ENCODE measurements at places on chromosomes 1 and 21. TPM values are rescaled to one million over a fixed set of nuclear protein-coding genes. Genes with fewer than 3 reads are reported as not detected.

- no peak for DNase-seq
These were observed 38.8 kb downstream of the ERI3 start for GRCh38 chr1:44316231-44316759.

GRCh38 chr1:110896090-110896489 lies 23.1 kb downstream of the CD53 start:
- DNase-seq: no peak

GRCh38 chr1:201656311-201657032 lies 117.5 kb downstream of the NAV1 start:
- no peak for DNase-seq

GRCh38 chr1:248811514-248812490 lies 13.9 kb downstream of the SH3BP5L start:
- no peak for DNase-seq

DNA sequence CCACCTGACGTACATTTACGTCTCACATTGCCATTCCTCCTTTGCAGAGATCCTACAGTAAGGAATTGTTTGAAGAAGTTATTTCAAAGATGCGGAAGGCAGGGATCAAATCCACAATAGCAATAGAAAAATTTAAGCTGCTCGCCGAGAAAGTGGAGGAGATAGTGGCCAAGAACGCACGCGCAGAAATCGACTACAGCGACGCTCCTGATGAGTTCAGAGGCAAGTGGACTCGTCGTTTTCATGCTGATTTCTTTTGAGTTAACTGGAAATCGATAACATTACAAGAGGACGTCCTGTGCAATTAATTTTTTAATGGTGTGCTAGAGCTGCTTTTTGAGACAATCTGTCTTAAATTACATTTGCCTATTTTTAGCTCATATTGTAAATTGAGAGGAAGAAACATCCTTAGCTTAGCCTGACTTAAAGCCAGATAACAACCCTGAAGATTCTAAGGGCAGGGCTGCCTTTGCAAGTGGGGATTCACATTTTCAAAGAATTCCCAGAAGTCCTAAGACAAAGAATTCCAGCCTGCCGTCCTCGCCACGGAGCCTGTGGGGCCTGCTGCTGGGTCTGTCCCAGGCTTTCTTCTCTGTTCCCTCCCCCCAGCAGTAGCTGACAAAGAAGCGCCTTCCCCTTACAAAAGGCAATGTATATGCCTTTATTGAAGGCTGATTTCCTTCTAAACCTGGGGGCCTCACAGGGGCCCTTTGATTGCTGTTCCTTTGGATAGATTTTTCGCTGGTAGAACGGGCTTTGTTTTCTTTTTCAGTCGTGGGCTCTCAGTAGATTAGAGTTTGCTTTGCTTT lies 31.6 kb upstream of the KIF1B start:
- DNase-seq: no peak

DNA sequence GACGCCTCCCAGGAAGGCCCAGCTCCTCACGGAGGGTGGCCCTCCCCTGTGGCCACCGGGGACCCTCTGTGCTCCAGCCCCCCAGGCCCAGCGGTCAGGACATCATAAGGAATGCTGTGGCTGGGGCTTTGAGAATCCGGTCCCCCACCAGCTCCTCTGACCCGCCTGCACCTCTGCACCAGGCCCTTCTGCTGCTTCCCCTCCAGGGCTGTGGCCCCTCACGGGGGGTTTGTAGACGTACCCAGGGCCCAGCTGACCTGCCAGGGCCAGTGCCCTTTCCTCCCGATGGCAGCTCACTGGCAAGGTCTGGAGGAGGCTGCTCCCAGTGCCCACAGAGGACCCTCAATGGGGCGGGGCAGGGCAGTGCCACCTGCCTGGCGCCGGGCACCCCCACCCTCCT lies 103.9 kb upstream of the TTC34 start:
- no peak for DNase-seq

DNA sequence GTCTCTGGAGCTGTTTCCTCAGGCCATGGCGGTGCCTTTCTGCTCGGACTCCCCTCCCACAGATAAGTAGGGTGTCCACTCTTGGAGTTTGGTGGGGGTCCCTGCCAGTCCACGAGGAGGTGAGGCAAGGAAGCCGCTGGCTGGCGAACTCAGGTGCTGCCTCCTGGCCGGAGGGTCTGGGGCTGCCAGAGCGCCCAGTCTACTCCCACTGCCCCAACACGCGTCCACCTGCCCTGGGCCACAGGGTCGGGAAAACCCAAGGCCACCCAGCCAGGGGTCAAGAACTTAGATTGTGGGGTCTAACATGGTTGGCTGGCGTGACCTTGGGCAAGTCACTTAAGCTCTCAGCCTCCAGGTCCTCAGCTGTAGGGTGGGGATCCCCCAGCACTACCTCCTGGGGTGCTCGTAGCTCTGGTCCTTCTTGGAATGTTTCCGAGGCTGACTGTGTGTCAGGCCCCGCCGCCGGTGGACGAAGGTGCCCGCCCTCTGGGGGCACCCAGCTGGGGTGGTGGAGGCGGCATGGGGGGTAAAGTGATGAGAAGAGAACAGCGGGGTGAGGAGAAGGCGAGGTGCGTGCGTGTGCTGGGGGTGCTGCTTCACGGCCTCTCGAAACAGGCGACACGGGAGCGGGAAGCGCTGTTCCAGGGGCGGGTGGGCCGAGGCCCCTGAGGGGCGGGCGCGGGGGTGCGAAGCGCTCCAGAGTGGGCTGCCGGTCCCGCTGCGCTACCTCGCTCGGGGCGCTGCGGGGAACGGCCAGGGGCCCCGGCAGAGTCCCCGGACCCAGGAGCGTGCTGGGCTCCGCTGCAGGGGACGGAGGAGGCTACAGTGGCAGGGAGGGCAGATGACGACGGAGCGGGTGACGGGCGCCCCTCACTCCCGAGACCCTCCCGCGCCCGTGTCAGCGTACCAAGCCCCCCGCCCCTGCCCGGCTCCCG lies 1.2 kb downstream of the SH2D5 start:
- DNase-seq: peak; percentile 42

DNA sequence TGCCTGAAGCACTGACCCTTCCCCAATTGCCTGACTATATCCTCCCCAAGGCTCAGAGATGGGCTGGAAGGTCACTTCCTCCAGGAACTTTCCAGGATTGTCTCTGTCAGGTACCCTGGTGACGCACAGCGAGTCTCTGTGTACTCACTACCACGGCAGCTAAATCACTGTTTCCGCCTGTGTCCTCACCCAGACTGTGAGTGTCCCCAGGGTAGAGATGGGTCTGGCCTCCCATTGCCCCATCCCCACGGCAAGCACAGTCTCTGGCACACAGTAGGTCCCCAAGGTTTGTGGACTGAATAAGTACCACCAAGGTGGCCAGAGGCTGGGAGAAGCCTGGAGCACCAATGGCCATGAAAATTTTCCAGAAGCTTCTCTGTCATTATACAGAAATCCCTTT lies 93.8 kb upstream of the RUNX3 start:
- no peak for DNase-seq

GRCh38 chr1:64196074-64196870 lies 7.2 kb upstream of the UBE2U start:
- no peak for DNase-seq

DNA sequence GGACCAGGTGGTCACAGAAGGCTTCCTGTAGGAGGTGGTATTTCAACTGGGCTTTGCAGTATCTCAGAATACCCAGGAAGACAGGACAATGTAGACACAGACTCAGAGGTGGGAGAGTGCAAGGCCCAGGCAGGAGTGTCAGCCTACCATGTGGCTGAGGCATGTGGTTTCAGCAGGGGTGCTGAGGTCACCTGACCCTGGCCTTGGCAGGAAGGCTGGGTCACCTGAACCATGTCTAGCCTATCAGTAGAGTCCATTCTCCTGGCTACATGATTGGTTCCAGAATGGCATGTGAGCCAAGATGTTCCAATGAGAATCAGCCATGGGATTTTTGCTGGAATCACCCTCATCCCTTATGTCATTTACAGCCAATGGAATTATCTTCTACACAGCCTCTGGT lies 169.4 kb downstream of the ACTL8 start:
- no peak for DNase-seq

GRCh38 chr1:180964595-180964994 lies 51.9 kb downstream of the KIAA1614 start:
- DNase-seq: no peak

DNA sequence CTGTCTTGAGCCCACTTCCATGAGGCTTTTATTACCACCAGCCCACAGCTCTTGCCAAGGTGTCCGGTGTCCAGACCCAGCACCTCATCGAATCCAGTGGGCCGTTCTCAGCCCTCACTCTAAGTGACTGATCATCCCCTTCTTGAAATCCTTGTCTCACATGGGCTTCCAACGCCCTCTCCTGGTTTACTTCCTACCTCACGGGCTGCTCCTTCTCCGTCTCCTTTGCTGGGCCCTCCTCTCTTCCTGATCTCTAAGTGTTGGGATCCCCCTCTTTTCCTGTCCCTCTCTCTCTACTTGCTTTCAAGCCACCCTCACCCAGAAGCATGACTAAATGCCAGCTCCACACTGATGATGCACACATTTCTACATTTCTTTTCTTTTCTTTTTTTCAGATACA lies 9.0 kb upstream of the RHBG start:
- no peak for DNase-seq

- peak; percentile 64 for DNase-seq
These were observed 2.7 kb downstream of the SH2D2A start for GRCh38 chr1:156813750-156814570.

DNA sequence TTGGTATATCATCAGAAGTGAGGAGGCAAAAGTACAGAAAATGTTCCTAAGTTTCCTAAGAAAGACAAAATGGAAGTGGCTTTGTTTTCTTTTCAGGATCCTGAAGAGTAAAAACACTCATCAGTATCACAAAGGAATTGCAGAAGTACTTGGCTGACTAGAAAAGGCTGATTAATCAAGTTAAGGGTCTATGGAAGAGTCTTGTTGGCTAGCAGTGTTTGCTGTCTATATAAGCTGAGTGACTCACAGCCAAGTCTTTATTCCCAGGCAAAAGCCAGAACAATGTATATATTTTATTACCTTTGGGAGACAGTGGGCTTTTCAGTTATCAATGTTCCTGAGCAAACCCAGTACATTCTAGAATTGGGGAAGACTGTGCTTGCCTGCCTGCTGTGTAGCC lies 777.0 kb downstream of the PLA2G4A start:
- DNase-seq: no peak

- DNase-seq: no peak
These were observed 77.9 kb downstream of the TRABD2B start for GRCh38 chr1:47919113-47919833.

GRCh38 chr1:24827379-24828135 lies 82.3 kb downstream of the CLIC4 start:
- DNase-seq: no peak

DNA sequence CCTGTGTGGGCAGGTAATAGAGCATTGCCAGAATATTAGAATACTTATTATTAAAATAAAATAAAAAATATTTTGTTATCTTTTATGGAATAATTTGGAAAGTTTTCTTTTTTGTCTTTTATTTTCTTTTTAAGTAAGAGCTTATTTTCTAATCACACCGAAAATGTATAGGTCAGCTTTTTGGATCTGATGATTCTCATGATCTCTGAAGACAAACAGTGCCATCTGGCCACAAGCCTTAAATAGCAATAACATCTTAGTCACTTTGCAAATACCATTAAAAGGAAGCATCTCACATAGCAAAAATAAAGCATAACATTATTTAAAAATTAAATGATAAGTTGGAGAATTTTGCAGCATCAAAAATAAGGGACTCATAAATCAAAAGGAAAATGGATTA lies 213.8 kb downstream of the PLA2G4A start:
- no peak for DNase-seq

GRCh38 chr1:206506405-206507283 lies 687 bp upstream of the RASSF5 start:
- no peak for DNase-seq

GRCh38 chr1:85448358-85448757 lies 16.6 kb downstream of the DDAH1 start:
- DNase-seq: no peak

- DNase-seq: no peak
These were observed 75.4 kb upstream of the C1orf105 start for GRCh38 chr1:172345077-172345476.

GRCh38 chr1:9413877-9414213 lies 121.2 kb downstream of the SPSB1 start:
- DNase-seq: no peak

DNA sequence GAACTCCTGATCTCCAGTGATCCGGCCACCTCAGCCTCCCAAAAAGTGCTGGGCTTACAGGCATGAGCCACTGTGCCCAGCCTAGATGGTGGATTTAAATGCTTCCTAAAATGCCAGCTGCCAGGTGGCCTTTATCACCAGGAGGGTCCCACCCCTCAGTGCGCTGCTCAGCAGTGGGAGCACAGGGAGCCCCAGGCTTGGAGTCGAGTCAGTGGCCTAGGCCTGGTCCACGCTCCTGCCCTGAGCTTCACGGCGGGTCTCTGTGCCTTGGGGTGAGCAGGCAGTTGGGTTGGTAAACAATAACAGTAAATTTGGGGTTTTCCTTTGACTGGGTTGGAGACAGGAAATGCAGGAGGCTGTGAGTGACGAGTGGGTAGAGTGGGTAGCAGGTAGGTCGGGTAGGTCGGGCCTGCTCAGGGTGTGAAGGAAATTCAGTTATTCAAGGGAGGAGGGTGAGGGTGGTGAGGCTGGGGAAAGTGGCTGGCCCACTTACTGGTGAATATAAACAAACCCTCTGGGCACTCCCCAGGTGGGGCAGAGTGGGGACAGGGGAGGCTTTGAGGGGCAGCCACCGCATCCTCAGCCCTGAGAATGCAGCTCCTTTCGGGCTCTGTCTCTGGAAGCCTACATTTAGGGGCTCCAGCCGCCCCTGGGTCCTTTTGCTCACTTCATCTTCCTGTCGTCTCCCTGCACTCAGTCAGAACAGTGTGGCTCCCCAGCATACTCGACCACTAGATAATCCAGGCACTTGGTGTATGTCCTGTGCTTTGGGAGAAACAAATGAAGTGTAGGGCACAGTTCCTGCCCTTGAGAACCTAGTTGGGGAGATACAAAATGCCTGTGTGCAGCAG lies 33.5 kb upstream of the IL19 start:
- no peak for DNase-seq

- peak; percentile 59 for DNase-seq
These were observed 1.2 kb downstream of the ITPKB start for GRCh38 chr1:226737819-226738420.

GRCh38 chr1:81305997-81306452 lies 494.7 kb upstream of the ADGRL2 start:
- DNase-seq: no peak

The ANKRD65 gene
- 40.9 TPM for total RNA-seq

The CEP350 gene
- total RNA-seq: 58.4 TPM

The THEM4 gene
- 28.2 TPM for total RNA-seq

The NUDT17 gene
- 6.7 TPM for total RNA-seq

The CD34 gene
- 40.9 TPM for total RNA-seq

The SH2D1B gene
- total RNA-seq: 0.16 TPM

The VAV3 gene
- total RNA-seq: 57.5 TPM

The TMPRSS2 gene
- 154 TPM for total RNA-seq

The SYT11 gene
- 11.3 TPM for total RNA-seq

The BMP8A gene
- total RNA-seq: 0.23 TPM

The RNF186 gene
- total RNA-seq: not detected

The S100A10 gene
- total RNA-seq: 152 TPM

The CR1 gene
- 3.1 TPM for total RNA-seq
